CD4-positive, alpha-beta T cell treated with Interferon alpha-2 for 1 hour (primary cell): ENCODE measurements at places on chromosomes 6 and 20.

- no peak for DNase-seq
Observed at GRCh38 chr6:53536561-53536960, 8.3 kb downstream of the GCLC start.

DNA sequence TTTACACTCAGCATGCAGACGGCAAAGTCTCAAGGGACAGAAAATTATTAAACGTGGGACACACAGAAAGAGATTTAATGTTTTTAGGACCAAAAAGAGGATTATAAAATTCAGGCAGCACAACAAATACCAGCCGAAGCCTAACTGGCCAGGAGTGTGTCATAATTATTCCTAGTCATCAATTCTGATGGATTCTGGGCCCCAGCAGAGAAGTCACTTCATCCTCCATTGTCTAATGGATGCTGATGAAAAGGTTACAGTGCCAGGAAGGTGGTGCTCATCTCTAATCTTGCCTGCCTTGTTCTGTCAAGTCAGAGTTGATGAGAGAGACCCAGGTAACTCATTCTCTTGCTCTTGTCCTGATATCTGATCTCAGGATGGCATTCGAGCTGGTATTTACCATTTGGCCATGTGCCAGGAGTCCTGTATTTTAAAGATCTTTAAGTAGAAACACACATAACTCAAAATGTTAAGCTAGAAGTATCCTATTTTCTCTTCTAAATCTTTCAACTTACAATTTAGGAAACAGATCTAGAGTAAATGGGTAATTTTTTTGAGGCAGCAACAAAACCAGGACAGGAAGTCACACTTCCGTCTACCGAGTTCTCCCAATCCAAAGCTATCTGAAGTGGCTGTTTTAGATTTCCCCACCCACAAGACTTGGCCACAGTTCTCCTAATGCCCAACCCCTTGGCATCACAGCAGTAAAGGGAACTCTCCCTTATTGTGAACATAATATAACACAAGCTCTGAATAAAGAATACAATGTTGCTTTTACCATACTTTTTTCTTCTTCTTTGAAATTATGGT is 50.0 kb downstream of the ADAT2 start:
- DNase-seq = peak; percentile 39

DNA sequence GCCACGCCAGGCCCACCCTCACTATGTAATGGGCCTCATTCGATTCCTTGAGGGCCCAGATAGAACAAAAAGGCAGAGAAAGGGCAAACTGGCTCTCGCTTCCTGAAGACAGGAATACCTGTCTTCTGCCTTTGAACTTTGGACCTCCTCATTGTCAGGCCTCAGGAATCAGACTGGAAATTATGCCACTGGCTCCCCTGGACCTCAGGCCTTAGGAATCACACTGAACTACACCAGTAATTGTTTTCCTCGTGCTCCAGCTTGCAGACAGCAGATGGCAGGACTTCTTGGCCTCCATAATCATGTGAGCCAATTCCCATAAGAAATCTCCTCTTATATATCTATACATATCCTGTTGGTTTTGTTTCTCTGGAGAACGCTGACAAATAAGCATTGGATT is 258.6 kb upstream of the KCNG1 start:
- DNase-seq = no peak

DNA sequence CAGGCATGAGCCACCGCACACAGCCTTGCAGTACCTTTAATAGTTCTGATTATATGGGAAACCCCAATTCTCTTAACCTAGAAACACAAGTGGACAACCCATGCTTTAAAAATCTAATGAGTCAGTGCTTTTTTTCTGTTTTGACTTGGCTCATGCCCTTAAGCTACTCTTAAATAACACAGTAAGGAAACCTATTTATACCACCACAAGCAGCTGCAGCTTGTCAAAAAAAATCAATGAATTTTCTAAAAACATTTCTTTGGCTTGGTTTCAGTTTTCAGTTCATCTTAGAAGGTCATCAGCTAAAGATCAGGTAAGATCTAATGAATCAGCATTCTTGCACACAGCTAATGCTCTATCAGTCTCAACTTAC is 124.1 kb upstream of the DST start:
- no peak for DNase-seq

DNA sequence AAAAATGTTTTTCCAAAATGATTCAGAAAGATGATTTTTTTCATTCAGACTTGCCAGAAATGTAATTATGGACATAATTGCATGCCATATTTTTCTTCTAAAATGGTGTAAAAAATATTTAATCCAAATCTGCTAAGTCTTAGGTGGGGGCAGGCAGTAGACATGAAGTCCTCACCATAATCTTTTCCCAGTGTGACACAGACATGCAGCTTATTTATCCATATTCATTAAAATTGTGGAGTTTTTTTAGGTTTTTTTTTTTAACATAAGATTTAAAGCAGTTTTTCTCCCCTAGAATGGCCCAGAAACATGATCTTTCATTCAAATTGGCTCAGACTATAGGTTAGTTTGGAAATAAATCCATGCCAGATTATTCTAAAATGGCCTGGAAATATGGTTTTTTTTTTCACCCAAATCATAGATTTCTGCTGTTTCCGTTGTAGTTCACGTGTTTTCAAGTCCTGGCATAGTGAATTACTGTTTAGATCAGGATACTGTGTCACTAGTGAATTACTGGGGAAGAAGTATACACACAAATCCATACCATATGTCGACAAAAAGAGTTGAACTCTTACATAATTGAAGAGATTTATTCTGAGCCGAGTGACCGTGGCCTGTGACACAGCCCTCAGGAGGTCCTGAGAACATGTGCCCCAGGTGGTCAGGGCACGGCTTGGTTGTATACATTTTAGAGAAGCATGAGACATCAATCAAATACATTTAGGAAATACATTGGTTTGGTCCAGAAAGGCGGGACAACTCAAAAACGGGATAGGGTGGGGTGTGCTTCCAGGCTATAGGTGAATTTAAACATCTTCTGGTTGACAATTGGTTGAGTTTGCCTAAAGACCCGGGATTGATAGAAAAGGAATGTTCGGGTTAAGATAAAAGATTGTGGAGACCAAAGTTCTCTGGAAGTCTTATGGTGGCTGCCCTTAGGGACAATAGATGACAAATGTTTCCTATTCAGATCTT is 33.9 kb downstream of the ZNF133 start:
- no peak for DNase-seq

DNA sequence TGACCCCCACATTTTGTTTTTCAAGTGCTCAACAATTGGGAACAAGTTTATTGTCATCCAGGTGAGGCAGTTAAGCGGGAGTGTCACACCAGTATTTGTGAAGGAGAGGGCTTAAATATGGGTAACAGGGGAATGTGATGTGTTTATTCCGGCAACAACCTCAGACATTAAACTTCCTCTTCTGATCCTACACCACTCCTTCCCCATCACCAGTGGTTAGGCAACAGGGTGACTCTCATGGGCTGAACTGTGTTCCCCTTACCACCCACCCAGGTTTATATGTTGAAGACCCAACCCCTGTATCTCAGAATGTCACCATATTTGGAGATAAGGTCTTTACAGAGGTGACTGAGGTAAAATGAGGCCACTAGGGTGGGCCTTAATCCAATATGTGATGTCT is 52.1 kb upstream of the RNF182 start:
- peak; percentile 13 for DNase-seq

DNA sequence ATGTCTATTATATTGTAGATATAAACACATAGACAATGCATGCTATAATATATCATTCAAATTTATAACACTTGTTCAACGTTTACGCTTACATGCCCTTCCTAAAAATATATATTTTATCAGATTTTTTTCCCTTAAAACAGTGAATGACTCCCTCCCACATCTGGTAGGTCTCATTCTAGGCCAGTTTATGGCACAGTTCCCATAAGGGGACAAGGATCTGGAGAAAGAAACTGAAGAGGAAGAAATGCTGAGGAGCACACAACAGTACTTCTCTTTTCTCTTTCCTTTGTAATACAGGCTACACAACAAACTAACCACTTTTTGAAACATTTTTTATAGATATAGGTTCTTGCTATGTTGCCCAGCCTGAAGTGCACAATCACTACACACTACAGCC is 48.6 kb upstream of the RCAN2 start:
- no peak for DNase-seq

GRCh38 chr6:157186785-157187181 is 136.5 kb downstream of the TMEM242 start:
- peak; percentile 18 for DNase-seq
